Iris pigment epithelial cell (primary cell): ENCODE measurements at places on chromosomes 12 and 14.

- peak; percentile 55 for DNase-seq
Observed at GRCh38 chr12:119804011-119804641, 73.0 kb downstream of the CIT start.

DNA sequence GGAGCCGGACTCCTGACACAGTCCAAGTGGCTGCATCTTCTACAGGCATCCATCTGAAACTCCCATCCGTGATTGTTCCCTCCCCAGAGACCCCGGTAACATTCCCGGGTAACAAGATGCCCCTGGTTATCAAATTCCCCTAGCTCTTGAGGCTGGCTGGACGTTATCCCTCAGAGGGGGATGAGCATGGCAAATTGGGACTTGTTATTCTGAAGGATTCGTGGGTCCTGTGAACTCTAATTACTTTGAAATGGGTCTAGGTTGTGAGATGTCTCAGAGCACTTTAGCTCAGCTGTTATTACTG lies 642 bp upstream of the PAN2 start:
- no peak for DNase-seq

DNA sequence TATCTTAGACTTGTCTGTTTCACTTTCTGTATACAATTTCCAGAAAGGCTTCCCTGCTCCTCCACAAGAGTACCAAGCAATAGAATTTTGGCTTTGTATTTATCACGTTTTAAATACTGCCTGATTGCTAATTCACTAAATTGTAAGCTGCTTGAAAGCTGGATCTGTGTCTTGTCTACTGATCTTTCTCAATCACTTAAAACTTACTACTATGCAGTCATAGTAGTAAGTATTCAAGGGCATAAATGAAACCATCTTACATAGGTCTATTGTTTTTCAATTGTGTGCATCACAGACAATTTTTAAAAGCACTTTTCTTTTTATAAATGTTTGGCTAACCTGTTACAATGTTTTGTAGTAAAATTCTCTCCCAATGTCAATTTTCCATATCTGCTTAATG lies 1.2 kb upstream of the GLIPR1L2 start:
- no peak for DNase-seq

- no peak for DNase-seq
Observed at GRCh38 chr14:92880351-92880750, 42.6 kb upstream of the CHGA start.

GRCh38 chr12:27285403-27285802 lies 41.3 kb downstream of the STK38L start:
- peak; percentile 30 for DNase-seq

DNA sequence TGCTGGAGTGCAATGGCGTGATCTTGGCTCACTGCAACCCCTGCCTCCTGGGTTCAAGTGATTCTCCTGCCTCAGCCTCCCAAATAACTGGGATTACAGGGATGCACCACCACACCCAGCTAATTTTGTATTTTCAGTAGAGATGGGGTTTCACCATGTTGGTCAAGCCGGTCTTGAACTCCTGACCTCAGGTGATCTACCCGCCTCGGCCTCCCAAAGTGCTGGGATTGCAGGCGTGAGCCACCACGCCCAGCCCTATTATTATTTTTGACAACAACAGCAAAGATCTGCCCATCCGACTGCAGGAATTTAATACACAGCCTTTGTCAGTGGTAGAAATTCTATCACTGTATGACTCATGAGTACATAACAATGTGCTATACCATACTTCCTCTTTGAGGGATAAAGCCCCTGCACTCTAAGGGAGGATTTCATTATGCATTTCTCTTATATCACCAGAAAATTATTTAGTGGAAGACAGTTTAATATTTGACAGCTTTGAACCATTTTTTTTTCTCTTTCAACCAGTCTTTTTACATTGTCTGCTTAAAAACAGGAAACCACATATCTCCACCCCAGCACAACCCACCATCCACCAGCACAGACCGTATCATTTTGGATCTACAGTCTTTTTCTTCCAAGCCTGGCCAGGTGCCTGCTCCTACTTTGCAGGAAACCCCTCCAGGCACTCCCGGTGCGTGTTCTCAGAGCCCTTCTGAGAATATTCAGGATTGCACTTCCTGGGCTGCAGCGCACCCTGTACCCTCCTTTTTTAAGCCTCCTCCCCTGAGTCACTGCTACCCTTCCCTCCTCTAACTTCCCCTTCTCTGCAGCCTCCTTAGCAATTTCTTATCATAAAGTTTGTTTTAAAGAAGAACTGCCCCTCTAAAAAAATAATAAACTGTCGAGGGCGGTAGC lies 594 bp downstream of the ARHGDIB start:
- peak; percentile 63 for DNase-seq

GRCh38 chr14:65703996-65704395 lies 291.5 kb downstream of the FUT8 start:
- DNase-seq, result peak; percentile 10

- peak; percentile 40 for DNase-seq
Observed at GRCh38 chr14:72892879-72893635, 844 bp downstream of the DPF3 start.

DNA sequence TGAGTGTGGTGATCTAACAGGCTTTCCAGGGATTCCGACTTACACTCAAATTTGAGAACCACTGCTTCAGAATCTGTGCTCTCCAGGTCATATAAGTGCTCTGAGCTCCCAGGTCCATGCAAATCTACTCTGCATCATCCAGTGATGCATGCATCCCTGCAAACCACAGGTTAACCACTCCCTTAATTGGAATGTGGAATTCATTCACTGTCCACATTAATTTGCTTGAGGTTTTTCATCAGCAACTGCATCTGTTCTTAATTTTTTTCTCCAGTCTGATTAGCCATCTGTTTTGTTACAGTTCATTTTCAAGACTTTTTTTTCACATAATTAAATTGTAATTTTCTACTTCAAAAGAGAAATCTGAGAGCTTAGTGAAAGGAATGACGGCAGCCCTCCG lies 43.4 kb upstream of the RIN3 start:
- DNase-seq, result peak; percentile 58

GRCh38 chr14:95040708-95041476 lies 116.4 kb downstream of the DICER1 start:
- DNase-seq, result peak; percentile 12

DNA sequence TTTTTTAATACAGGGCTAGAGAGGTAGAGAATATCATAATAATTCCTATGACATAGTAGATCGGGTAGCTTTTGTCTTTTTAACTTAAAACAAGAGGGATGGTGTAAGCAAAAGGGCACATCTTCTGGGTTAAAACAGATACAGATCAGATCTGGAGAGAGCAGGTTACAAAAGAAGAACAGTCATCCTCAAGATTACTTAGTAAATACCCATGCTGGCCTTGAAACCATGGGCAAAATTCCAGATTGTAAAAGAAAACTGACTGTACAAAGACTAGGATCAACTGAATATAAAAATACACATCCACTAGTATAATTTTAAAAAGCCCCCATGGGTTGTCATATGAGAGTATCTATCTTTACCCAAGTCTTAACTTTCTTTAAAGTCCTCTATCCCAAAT lies 76.7 kb downstream of the MED13L start:
- peak; percentile 83 for DNase-seq

- no peak for DNase-seq
Observed at GRCh38 chr14:50366589-50366988, 30.1 kb downstream of the CDKL1 start.

- no peak for DNase-seq
Observed at GRCh38 chr12:124399622-124400021, 104.7 kb downstream of the RFLNA start.
